Activated CD8-positive, alpha-beta memory T cell treated with anti-CD3 and anti-CD28 coated beads for 4 hours (primary cell): ENCODE measurements at places on chromosomes 13 and 19.

DNA sequence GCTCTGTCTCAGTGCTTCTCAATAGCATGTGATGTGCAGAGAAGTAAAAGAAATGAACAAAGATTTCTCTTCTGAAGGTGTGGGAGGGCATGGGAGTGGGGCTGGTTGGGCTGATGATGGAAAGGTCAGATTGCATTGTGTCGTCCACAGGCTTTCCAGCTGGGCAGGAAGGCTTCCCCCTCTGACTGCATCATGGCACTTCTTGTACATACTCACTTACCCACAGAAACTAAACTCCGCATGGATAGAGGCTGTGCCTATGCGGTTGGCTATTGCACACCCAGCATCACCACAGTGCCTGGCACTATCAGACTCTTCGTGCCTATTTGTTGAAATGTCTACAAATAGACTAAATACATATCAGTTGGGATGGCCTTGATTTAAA, 24.4 kb upstream of the TNFSF11 start:
- DNase-seq = no peak

- no peak for DNase-seq
Observed at GRCh38 chr13:23852351-23852750, 36.8 kb downstream of the MIPEP start.

- DNase-seq = no peak
Observed at GRCh38 chr13:32041429-32041828, 9.9 kb downstream of the FRY start.

- no peak for DNase-seq
Observed at GRCh38 chr13:59680429-59681024, 483.2 kb downstream of the DIAPH3 start.

GRCh38 chr13:29716493-29716892, 121.0 kb upstream of the SLC7A1 start:
- DNase-seq = no peak

GRCh38 chr19:45664575-45664974, 3.4 kb upstream of the GIPR start:
- DNase-seq = no peak

GRCh38 chr19:37095859-37096258, 17.6 kb downstream of the ZNF420 start:
- DNase-seq = no peak

DNA sequence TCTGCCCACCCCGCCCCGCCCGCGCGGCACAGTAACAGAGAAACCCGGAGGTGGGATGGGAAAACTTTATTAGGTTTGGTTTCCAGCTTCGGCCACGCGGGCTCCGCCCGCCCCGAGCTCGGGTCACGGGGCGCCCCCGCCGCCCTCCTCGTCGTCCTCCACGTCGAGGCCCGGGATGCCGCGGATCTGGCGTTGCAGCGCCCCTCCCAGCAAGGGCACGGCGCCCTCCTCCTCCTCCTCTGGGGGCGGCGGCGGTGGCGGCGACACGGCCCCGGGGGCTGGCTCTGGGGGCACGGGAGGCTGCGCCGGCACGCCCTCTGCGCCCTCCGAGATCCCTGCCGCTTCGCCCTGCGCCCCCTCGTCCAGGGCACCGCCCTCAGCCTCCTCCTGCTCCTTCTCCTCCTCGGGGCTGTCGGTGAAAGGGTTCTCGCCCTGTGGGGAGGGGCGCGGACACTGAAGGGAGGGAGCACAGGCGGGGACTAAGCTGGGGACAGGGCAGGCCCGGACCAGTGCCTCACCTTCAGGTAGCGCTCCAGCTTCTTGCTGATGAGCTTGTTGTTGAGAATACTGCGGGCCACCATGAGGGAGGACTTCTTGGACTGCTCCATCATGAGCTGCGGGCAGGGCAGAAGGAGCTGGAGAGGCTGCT, 536 bp upstream of the AKAP8 start:
- no peak for DNase-seq

DNA sequence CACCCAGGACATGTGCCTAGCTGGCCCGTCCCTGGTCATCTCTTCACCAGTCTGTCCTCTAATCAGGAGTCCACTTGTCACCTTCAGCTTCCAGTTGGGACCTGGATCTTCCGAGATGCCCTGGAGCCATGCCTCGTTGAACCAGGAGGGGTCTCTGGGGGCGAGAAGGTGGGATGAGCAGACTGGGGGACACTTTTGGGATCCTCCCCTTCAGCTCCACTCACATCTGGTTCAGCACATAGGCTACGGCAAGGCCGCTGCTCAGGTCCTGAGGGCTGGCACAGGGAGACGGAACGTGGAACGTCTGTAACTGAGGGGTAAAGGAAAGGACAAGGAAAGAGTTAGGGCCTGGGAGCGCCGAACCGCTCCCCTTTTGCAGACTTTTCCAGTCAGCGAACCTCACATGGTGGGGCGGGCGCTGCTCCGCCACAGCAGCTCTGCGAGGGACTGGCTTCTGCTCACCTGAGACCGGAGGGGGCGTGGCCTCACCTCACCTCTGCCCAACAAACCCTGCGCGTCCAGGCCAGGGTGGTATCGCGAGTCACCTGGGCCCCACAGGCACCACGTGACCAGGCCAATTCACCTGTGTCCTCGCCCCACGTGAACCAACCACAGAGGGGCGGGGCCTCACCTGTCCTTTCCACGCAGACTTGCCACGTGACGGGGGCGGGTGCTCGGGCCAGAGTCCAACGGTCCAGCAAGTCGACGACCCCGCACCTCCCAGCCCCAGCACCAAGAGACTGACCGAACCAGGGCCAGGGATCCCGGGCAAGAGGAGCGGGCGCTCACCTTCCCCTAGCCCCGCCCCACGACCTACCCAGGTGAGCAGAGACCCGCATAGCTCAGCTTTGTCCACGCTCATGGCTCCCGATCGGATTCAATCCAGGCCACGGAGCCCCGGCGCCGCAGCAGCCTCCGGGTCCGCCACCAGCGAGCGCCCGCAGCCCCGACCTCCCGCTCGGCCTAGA, at the start of gene HOOK2:
Gene HOOK2, minus strand, starts transcription at position 965 of the 968 bp plus-strand sequence. Its CDS starts 103 bp downstream, at position 862.
- DNase-seq = no peak
